Amniotic stem cell (primary cell): ENCODE measurements at places on chromosomes 5 and 9.

DNA sequence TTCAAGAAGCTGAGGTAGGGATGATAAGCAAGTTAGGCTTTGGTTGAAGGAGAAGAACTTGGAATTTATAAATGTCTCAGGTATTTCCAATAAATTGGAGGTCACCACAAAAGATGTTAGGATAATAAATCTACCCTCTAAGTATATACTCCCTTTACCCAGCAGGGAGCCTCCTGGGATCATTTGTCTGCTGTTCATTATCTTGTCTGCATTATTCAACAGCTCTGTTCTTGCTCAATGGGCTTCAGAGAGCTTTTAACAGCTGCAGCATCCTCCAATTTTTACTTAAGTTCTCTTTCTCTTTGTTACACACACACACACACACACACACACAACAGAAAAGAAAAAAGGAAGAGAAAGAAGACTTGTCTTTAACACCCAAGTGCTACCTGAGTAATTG lies 51.7 kb upstream of the VPS13A start:
- DNase-seq: no peak

DNA sequence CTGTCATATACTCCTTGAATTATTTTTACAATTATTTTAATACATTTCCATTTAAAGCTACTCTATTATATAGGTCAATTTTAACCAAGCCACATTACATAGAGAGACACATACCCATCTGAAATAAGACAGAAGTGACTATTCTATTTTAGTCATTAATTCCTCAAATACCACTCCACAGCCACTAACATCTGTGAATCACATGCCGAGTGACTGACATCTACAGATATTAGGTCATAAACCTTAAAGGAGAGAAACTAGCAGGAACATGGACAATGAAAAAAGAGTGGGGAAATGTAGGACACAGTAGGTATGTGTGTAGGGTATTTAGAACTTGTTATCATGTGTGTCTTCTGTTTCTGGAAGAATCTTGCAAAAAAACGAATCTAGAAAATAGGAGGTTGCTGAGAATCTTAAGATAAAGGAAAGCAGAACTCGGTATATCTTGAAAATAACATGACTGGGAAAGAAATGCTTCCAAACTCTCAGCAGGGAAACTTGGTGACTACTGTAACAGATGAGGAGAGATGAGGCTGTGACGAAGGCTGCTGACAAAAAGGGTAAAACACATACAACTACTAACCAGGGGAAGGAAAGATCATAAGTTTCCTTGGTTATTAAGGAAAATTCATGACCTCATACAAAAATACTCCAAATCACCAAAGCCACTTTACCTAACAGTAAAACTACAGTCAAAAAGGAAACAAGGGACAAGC lies 84.6 kb downstream of the PLPP1 start:
- DNase-seq: no peak

DNA sequence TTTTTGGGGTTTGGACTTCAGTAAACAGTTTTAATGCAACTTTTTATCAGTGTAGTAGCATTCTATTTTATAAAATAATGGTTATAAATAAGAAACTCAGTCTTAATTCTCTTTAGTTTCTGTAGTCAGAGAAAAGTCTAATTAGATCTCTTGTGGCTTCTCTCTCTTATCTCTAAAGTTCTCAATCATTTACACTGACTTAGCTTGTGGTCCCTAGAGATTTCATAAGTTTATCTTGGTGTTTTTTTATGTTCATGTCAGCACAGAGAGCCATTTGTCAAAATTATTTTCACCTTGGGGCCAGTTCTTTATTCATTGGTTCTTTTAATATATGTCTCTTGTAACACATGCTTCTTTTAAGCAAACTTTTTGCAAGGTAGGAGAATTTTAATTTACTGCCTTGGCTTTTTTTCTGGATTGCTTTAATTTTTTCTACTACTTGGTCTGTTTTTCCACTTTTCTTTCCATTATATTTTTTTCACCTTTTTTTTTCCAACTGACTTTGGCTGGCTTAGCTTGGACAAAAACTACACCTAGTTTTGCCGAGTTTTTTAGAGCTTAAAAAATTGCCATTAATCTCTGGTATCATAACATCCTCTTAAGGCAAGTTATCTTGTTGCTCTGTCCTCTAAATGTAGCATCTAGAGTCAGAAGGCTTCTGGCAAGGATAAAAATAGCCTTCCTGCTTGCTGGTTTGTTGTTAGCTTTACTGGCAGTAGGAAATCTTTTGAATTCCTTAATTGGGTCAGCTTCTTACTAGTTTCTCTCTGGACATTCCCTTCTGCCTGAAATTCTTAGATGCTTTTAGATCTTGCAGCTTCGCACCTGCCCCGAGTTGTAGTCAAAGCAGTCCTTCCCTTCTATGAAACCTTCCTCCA lies 35.3 kb downstream of the CPEB4 start:
- DNase-seq: no peak

DNA sequence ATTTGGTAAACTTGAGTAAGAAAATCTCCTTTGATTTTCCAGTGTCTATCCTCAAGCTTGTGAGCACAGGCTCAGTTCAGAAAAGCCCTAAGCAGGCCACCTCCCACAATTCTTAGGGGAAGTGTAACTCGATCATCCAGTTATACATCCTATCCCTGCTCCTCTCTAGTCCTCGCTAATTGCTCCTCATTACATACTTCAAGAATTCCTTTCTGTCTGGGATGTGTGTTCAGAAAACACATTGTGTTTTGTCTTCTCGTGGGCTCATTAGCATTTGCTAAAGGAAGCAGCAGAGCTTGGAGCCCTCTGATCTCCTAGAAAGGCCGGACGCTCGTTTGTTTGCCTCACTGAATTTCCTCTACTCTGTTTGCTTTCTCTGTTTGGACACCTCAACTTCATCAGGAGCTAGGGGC lies 268.2 kb upstream of the RFX3 start:
- DNase-seq: no peak

DNA sequence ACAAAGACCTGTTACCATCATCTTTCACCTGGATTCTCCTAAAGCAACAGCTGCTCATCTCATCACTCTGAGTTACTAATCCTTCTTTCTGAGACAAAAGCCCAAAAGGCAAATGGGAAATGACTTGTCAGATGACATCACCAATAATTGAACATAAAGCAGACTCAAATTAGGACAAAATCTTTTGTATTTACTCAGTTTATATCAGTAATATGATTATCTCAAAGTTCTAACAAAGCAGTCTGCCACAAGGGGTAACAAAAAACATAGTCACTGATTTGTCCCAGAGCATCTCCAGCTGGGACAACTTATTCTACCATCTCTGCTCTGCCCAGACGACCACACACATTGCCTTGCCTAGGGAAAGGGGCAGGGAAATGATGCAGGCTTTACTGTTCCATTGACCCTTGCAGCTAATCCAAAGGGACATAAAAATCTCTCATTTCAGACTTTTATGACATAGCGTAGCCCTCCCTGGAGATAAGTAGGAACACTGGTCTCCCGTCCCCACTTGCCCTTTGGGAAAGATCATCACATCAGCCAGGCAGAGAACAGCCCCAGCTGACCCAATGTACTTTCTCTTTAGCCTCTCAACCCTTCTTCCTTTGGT lies 249.5 kb upstream of the PTGER4 start:
- no peak for DNase-seq
